Activated CD8-positive, alpha-beta memory T cell treated with anti-CD3 and anti-CD28 coated beads for 4 hours (primary cell): ENCODE measurements at places on chromosomes 1 and 21.

DNA sequence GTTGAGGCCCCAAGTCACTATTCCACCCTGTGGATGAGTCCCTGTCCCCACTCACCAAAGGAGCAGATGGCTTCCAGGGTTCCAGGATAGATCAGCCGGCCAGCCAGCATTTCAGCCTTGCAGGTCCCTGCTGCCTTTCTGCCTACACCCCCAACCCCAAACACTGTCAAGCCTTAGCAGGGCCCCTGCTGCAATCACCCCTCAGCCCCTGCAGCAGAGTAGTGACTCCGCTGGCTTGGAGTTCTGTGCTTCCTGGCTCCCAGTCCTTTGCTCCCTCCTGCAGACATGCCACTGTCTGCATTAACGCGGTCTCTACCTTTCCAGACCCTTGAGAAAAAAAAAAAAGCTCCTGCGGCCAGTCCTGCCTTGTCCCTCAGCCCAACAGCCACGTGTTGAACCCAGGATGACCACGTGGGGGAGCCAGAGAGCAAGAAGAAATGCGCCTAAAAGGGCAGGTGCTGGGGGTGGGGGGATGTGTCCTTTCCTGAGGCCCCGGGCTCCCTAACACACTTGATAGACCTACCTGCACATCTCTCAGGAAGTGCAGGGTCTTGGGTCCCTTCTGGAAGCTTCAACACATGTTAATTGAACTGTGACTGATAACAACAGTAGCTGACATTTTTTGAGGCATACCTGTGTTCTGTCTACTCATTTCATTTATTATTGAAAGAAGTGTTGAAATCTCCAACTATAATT lies 37.4 kb downstream of the RASSF5 start:
- DNase-seq: peak; percentile 72

- no peak for DNase-seq
These were observed 9.5 kb upstream of the KCNA2 start for GRCh38 chr1:110615548-110616130.

- DNase-seq: no peak
These were observed 24.7 kb downstream of the NPHS2 start for GRCh38 chr1:179550746-179551682.

DNA sequence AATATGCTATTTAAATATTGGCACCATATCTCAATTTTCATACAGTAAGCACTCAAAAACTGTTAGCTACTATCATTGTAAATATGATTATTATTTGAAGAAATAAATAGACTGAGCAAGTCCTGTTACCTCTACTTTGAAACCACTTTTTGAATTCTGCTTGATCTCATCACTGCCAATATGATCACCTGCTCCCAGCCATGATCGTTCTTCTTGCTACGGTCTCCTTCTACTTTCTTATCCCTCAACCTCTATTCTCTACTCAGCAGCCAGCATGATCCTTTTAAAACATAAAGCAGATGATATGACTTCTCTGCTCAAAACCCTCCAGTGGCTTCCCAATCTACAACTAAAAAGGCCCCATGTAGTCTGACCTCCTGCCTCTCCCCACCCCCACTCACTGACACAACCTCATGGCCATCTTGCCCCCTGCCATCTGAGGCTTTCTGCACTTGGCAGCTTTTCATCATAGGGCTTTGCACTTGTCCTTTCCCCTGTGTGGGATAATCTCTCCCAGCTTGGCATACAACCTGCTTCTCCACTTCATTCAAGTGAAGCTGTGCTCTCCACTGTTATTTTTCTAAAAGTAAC lies 27.2 kb downstream of the CD34 start:
- no peak for DNase-seq

- DNase-seq: no peak
These were observed 102.7 kb downstream of the HMGB4 start for GRCh38 chr1:33966346-33967141.

DNA sequence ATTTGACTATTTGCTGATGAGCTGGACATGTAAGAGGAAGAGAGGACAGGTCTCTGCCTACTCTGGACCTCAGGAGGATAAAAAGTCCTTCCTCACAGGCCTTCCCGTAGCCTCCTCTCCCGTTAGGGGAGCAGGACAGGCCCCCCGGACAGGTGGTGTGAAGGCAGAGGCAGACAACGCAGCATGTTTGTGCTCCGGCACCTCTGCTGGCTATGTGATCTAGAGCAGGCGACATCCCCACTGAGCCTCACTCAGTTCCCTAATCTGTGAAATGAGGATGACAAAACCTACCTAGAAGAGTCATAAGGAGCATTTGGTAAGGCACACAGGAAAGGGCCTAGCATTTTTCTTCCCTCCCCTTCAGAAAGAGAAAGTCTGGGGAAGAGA lies 34.8 kb downstream of the KIAA1614 start:
- no peak for DNase-seq

- DNase-seq: no peak
These were observed 4.1 kb downstream of the SAMSN1 start for GRCh38 chr21:14541841-14542490.

- no peak for DNase-seq
These were observed 23.8 kb upstream of the PPP2R5A start for GRCh38 chr1:212261361-212261929.

GRCh38 chr1:10987840-10988417 lies 24.5 kb upstream of the TARDBP start:
- DNase-seq: no peak

GRCh38 chr1:168095476-168095875 lies 41.3 kb downstream of the GPR161 start:
- no peak for DNase-seq

GRCh38 chr1:182680901-182681567 lies 3.4 kb downstream of the RGS8 start:
- DNase-seq: no peak

- DNase-seq: no peak
These were observed 41.8 kb downstream of the KIFAP3 start for GRCh38 chr1:170032531-170033280.

GRCh38 chr1:185520188-185520920 lies 203.3 kb upstream of the IVNS1ABP start:
- DNase-seq: no peak

- DNase-seq: no peak
These were observed 97.9 kb downstream of the GIPC2 start for GRCh38 chr1:78143673-78144072.

GRCh38 chr21:45861156-45861870 lies 120.3 kb upstream of the COL6A1 start:
- DNase-seq: no peak

GRCh38 chr1:161311595-161312181 lies 1.9 kb upstream of the MPZ start:
- no peak for DNase-seq
